DMS 273 treated with DMSO at 0.1 percent for 48 hours (cell line): ENCODE measurements at places on chromosomes 12 and 14.

GRCh38 chr14:36721877-36722276, 60.2 kb downstream of the PAX9 start:
- DNase-seq = no peak

DNA sequence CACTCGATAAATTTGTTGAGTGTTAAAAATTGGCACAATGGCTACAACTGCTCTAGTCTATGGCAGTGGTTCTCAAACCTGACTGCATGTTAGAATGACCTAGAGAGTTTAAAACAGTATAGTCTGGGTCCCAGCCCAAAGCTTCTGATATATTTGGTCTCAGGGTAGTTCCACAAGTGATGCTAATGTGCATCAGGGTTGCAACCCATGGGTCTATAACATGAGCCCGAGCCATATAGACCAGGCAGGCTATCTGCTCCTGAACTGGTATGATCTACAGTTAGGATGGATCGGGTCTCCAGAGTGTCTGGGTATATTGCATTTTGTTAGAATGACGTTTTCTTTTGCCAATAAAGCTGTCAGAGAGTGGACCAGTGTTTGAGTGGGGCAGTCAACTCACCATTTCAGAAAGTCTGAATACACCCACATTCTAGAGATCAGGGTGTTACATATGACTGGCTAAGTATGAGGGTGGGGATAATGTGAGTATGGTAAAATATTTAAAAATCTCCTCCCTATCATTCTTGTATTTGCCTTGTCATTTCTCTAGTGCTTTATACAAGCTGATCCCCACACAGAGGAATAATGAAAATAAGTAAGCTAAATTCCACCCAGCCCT, 80.9 kb downstream of the FRMD6 start:
- DNase-seq = no peak

DNA sequence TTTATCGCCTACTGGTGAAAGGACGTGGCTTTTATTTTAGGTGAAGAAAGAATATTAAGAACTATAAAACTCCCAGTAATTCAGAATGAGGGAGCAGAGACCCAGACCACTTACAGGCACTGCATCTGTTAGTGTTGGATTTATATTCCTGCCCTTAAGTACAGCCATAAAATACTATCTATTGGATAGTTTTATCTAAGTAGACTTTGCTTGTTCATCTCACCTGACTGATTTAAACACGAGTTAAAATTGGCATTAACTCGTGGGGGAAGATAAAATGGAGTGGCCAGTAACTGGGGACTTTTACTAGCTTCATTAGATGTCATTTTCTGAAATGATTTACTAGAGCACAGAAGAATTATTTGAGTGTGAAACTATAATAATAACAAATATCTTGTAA, 1377.5 kb upstream of the TMEM132C start:
- no peak for DNase-seq

DNA sequence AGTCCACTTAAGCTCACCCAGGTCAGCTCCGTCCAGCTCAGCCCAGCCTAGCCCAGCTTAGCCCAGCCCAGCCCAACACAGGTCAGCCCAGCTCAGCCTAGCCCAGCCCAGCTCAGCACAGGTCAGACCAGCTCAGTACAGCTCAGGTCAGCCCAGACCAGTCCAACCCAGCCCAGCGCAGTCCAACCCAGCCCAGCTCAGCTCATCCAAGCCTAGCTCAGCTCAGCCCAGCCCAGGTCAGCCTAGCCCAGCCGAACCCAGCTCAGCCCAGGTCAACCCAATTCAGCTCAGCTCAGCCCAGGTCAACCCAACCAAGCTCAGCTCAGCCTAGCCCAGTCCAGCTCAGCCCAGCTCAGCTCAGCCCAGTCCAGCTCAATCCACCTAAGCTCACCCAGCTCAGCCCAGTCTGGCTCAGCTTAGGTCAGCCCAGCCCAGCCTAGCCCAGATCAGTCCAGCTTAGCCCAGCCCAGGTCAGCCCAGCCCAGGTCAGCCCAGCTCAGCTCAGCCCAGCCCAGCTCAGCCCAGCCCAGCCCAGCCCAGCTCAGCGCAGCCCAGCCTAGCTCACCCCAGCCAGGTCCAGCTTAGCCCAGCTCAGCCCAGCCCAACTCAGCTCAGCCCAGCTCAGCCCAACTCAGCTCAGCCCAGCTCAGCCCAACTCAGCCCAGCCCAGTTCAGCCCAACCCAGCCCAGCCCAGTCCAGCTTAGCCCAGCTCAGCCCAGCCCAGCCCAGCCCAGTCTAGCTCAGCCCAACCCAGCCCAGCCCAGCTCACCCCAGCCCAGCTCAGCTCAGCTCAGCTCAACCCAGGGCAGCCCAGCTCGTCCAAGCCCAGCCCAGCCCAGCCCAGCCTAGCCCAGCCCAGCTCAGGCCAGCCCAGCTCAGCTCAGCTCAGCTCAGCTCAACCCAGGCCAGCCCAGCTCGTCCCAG, 184.0 kb downstream of the TMEM121 start:
- no peak for DNase-seq

- no peak for DNase-seq
Observed at GRCh38 chr14:79511146-79511545, 700.2 kb downstream of the DIO2 start.

DNA sequence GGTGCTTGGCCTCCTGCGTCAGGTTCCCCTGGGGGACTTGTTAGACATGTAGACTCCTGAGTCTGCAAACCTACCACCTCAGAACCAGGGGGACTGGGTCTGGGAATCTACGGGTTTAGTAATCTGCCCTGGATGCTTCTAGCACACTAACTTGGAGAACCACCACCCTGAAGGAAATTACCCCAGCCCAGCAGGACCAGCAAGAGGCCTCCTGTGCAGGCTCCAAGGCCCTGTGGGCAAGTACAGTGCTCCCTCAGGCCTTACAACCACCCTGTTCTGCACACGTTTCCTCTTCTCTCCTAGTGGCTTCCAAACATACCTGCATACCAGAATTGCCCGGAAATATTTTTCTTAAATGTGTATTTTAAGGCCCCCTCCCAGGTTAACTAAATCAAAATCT, 423.0 kb downstream of the FUT8 start:
- no peak for DNase-seq
